NCI-H748 treated with DMSO at 0.1 percent for 48 hours (cell line): ENCODE measurements at places on chromosomes 3 and 15.
A peak's percentile ranks its signal among the peaks of the same experiment; 100 is the strongest.

GRCh38 chr3:56347219-56347871, 120.9 kb downstream of the ERC2 start:
- DNase-seq = peak; percentile 33

- DNase-seq = no peak
Measured at GRCh38 chr3:123025642-123026521, 1.7 kb downstream of the SEMA5B start.

- DNase-seq = no peak
Measured at GRCh38 chr3:39149498-39150147, 3.8 kb downstream of the CSRNP1 start.

DNA sequence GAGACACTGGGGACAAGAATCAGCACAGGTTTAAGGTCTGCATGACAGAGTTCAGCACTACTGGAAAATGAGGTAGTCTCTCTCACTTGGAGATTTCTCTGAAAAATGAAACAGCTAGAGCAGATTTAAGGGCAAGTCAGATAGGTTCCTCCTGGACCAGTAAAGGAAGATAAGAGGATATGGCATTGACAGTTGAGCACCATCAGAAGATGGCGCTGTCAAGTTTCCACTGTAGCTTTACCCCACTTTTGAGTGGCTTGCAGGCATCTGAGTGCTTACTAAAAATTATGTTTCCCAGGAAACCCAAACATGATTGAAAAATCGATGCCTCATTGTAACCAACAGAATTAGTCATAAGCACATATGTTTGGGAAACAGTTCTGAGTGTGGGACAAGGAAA, 407.2 kb upstream of the UBE2E2 start:
- DNase-seq = no peak

DNA sequence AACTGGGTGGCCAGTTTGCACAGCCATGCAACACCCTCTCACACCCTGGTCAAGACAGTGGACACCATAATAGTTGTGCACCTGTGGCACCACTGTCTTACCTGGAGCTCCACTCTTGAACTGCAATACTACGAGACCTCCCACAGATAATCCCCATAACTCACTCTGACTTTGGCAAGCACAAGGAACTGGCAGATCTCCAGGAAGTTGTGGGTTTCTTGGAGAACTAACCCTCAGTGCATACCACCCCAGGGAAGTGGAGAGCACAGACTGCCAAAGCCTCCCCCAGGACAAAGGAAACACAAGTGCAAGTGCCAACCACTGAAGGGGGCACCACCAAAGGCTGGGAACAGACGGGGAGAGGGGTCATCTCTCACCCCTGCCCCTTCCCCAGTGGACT, 318.6 kb downstream of the SUCLG2 start:
- DNase-seq = no peak

- no peak for DNase-seq
Measured at GRCh38 chr3:186526256-186526606, 17.9 kb downstream of the CRYGS start.
